T-helper 17 cell (primary cell): ENCODE measurements at places on chromosomes 2 and 18.

DNA sequence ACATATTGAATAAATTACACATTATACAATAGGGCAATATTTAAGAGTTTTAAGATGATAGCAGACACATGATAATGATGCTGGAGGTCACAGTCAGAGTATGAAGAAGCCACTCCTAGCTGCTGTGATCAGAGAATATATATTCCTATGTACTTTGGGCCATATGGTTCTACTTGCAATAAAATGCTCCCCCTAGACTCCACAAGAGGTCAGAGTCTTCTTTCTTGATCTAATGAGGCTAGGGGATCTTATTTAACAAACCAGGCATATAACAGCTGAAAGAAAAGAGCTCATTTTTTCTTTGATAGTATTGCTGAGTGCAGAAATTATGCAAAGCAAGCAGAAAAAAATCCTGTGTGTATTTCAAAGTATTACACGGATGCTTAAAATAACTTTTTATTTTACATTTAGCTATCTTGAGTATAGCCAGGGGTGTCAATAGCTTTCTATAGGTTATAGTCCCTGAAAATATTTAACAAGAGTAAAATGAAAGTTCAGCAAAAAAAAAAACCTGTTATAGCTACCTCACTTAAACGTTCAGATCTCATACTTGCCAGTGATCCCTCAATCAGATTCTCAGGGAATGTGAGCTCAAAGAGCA lies 748.7 kb upstream of the CHAC2 start:
- H3K4me1 ChIP-seq = no peaks in the 10 kb centered on the region
- H3K27ac ChIP-seq = no peak overlapping the region
- H3K27me3 ChIP-seq = no peaks in the 10 kb centered on the region
- no peak for DNase-seq

- peaks cover 3% of the 10 kb centered on the region for H3K36me3 ChIP-seq
- no peak overlapping the region for H3K4me3 ChIP-seq
- no peaks in the 10 kb centered on the region for H3K4me1 ChIP-seq
- no peak for DNase-seq
Measured at GRCh38 chr18:74803769-74804168, 206.1 kb downstream of the ZNF407 start.

DNA sequence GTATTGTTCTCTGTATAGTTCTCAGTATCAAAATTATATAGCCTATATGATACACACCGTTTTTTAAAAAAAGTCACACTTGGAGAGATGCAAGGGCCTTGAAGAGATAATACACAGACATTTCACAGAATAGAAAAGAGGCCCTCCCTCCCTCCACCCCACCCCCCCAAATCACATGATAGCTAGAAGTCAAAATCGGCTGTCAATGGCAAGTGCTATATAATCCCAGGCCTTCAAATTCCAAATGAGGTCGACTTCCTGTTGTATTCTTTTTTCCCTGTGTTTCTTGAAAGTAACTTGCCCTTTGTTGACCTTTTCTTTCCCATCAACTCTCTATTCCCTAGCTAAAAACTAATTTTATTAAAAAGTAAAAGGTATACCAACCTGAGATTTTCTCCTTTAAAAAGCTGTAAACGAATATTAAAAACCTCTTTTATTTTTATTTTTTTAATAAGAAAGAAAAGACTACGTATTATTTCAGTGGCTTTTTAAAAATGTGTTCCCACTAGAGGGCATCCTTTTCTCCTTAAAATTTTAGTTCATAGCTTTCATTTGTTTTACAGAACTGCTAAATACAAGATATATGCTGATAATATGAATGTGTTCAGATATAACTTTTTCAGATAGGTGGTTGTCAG lies 46.6 kb downstream of the KCMF1 start:
- peak overlapping the region; percentile 56 for H3K4me3 ChIP-seq
- H3K4me1 ChIP-seq = peaks cover 38% of the 10 kb centered on the region
- H3K27ac ChIP-seq = peak overlapping the region; percentile 53
- no peak for DNase-seq
- H3K27me3 ChIP-seq = no peaks in the 10 kb centered on the region

GRCh38 chr2:4930704-4931103 lies 761.5 kb upstream of the SOX11 start:
- no peaks in the 10 kb centered on the region for H3K4me1 ChIP-seq
- H3K27me3 ChIP-seq = no peaks in the 10 kb centered on the region
- no peak for DNase-seq
- no peak overlapping the region for H3K27ac ChIP-seq

- no peaks in the 10 kb centered on the region for H3K27me3 ChIP-seq
- H3K4me1 ChIP-seq = peaks cover 8% of the 10 kb centered on the region
- peaks cover 2% of the 10 kb centered on the region for H3K36me3 ChIP-seq
- DNase-seq = no peak
- no peak overlapping the region for H3K4me3 ChIP-seq
- H3K27ac ChIP-seq = no peak overlapping the region
Measured at GRCh38 chr18:62832282-62832681, 116.9 kb downstream of the PHLPP1 start.

- no peak overlapping the region for H3K27ac ChIP-seq
- no peaks in the 10 kb centered on the region for H3K4me1 ChIP-seq
- DNase-seq = no peak
- no peaks in the 10 kb centered on the region for H3K36me3 ChIP-seq
- H3K27me3 ChIP-seq = no peaks in the 10 kb centered on the region
Measured at GRCh38 chr18:42620657-42621056, 494.8 kb downstream of the RIT2 start.

- peak overlapping the region; percentile 63 for H3K4me3 ChIP-seq
- H3K36me3 ChIP-seq = peaks cover 2% of the 10 kb centered on the region
- peak overlapping the region; percentile 81 for H3K27ac ChIP-seq
Measured at GRCh38 chr2:25363733-25364132, 22.0 kb upstream of the DNMT3A start.

DNA sequence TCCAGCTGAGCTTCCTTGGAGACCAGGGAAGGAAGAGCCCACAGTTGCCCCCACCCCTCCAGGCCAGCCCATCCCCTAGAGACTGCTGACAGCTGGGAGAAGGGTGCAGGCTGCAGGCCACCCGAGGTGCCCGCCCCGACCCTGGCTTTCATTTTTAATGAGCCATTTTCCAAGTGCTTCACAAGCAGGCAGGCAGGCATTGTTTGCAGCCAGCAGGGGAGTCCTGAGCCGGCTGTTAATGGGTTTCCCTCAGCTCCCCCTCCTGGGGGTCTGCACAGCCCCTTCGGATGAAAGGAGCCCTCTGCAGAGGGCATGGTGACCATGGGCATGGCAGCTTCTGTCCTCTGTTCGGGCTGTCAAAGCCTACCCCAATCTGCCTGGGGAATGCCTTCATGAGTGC lies 94.5 kb downstream of the ZBTB7C start:
- no peaks in the 10 kb centered on the region for H3K36me3 ChIP-seq
- H3K27ac ChIP-seq = no peak overlapping the region
- H3K27me3 ChIP-seq = peaks cover 43% of the 10 kb centered on the region
- no peak for DNase-seq
- H3K4me3 ChIP-seq = no peak overlapping the region

DNA sequence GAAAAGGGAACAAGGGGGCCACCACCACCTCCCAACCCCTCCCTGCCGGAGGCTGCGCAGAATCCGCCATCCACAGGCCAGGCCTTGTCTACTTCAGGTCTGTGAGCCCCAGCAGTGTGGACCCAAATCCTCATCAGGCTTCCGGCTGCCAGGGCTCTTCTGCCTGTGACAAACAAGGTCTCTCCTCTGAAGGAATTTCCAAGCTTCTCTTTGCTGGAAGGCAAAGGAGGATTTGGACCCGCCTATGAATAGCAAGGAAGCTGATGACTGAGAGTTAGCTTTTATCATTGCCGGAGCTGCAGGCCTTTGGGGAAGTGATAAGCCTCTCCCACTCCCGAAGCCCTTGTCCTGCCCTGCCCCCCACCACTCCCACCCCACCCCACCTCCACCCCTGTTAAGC lies 93.7 kb upstream of the SH3BP4 start:
- peaks cover 25% of the 10 kb centered on the region for H3K27me3 ChIP-seq
- DNase-seq = no peak
- no peak overlapping the region for H3K27ac ChIP-seq

DNA sequence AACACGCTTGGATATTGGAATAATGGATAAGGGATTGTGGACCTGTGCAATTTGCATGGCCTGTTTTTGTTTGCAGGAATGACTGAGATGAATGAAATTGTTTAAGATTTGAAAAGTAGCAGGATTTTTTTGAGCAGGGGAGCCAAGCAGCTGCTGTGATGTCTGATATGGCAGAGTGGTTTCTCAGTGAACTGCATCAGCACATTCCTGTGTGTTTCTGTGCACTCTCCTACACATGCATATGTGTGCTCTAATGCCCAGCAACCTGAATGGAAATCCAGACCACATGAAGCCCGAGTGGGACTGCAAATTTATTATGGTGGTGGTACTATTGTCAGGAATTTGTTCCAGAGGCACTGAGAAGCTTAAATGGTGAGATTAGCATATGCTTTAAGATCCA lies 161.7 kb downstream of the PARD3B start:
- H3K27me3 ChIP-seq = peaks cover 7% of the 10 kb centered on the region
- H3K36me3 ChIP-seq = no peaks in the 10 kb centered on the region
- H3K4me1 ChIP-seq = no peaks in the 10 kb centered on the region
- H3K27ac ChIP-seq = no peak overlapping the region

DNA sequence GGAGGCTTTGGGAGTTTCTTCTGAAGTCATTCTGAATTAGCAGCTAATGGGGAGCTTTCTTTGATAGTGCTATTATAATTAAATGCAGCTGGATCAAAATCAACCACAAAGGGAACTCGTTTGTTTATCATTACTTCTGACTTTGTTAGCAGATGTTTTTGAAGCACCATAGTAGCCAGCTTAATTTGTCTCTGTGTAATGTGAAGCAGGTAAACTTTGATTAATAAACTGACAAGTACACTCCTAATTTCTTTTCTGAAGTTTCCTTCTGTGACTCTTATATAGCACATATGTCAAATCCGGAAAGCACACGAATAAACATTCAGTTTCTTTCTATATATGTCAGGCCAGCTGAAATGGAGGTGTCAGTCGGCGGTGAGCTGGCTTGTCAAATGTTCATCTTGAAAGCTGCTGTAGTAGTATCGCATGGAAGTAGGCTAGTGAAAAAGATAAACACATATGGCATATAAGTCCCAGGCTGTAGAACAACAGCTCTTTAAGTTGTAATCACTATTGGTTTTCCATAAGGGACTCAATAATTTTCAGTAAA lies 451.9 kb upstream of the ZEB2 start:
- H3K36me3 ChIP-seq = no peaks in the 10 kb centered on the region
- no peaks in the 10 kb centered on the region for H3K27me3 ChIP-seq
- H3K4me1 ChIP-seq = no peaks in the 10 kb centered on the region
- H3K27ac ChIP-seq = no peak overlapping the region

DNA sequence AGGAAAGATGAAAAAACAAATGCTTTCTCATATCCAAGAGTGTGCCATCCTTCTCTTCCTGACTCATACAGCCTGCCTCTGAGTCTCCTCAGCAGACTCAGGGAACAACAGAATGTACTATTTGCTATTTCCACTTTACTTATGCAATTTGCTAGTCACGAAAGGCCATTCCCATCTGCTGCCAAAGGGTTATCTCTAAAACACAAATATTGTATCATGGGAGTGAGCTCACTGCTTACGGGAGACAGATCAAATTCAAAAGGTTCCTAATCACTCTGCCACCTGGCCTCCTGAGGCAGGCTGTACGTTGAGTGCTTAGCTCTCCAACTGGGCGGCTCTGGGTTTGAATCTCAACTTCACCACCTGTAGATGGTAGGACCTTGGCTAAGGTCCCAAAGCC lies 92.0 kb downstream of the GAREM1 start:
- no peak overlapping the region for H3K27ac ChIP-seq
- H3K36me3 ChIP-seq = no peaks in the 10 kb centered on the region
- no peaks in the 10 kb centered on the region for H3K4me1 ChIP-seq
- H3K27me3 ChIP-seq = peaks cover 21% of the 10 kb centered on the region
- DNase-seq = no peak

DNA sequence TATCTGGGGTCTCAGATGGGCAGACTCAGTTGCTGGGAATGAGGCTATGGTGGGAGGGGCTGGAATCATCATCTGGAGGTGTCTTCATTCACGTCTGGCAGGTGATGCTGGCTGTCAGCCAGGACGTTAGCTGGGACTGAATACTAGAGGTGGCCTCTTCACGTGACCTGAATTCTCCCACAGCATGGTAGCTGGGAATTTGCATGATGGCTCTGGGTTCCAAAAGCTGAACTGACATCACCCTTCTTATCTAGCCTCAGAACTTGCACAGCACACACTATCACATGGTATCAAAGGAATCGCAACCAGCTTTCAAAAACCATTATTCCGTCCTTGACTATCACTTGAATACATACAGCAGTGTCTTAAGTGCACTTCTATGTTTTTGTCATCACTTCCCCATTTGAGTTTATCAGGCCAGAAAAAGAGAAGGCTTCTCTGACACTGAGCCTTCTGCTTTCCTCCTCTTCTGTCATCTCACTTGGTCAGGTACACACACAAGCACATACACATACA lies 53.0 kb upstream of the LRP2 start:
- H3K27me3 ChIP-seq = peaks cover 59% of the 10 kb centered on the region
- H3K36me3 ChIP-seq = peaks cover 2% of the 10 kb centered on the region
- no peaks in the 10 kb centered on the region for H3K4me1 ChIP-seq
- DNase-seq = no peak
- no peak overlapping the region for H3K4me3 ChIP-seq

- H3K27ac ChIP-seq = no peak overlapping the region
- H3K4me1 ChIP-seq = no peaks in the 10 kb centered on the region
- H3K4me3 ChIP-seq = no peak overlapping the region
- H3K27me3 ChIP-seq = no peaks in the 10 kb centered on the region
Measured at GRCh38 chr2:129467012-129467779, 512.3 kb upstream of the RAB6C start.

- H3K4me3 ChIP-seq = no peak overlapping the region
- no peaks in the 10 kb centered on the region for H3K27me3 ChIP-seq
- peak overlapping the region; percentile 9 for H3K27ac ChIP-seq
- peaks cover 55% of the 10 kb centered on the region for H3K4me1 ChIP-seq
Measured at GRCh38 chr2:233358335-233358734, 4.0 kb downstream of the DGKD start.

DNA sequence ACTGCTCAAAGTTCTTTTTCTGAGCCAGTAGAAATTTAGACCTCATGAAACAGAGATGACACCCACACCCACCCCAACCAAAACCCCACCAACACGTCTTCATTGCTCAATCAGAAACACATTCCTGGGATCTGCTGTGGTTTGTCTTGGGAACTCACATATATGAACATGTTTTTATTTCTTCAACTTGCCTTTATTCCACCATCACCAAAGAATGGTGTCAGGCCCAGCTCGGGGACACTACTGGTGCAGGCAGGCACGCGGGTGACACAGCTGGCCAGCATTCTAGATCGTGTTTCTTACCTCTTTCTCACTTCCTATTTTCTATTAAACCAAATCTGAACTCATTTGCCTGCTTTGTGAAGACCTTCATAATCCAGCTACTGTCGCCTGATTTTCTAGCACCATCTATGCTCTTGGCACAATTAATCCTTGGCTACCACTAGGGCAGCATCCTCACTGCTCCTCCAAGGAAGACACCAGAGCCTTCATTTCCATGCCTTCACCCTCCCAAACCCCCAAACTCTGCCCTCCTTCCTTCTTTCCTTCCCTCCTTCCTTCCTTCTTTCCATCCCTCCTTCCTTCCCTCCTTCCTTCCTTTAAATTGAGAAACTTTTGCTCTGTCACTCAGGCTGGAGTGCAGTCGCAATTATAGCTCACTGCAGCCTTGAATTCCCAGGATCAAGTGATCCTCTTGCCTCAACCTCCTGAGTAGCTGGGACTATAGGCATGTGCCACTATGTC lies 157.1 kb downstream of the BCL2 start:
- peaks cover 85% of the 10 kb centered on the region for H3K4me1 ChIP-seq
- peaks cover 10% of the 10 kb centered on the region for H3K36me3 ChIP-seq
- DNase-seq = no peak
- no peaks in the 10 kb centered on the region for H3K27me3 ChIP-seq
- peak overlapping the region; percentile 100 for H3K27ac ChIP-seq
- peak overlapping the region; percentile 94 for H3K4me3 ChIP-seq

GRCh38 chr2:150981826-150982225 lies 279.8 kb downstream of the RBM43 start:
- no peak overlapping the region for H3K4me3 ChIP-seq
- H3K27me3 ChIP-seq = peaks cover 27% of the 10 kb centered on the region
- H3K4me1 ChIP-seq = no peaks in the 10 kb centered on the region
- DNase-seq = no peak
- no peaks in the 10 kb centered on the region for H3K36me3 ChIP-seq
